ENCODE measurements at places on chromosomes 11 and 22. TPM values are rescaled to one million over a fixed set of nuclear protein-coding genes. Genes with fewer than 3 reads are reported as not detected.

The FHIP1B gene
- total RNA-seq, result 16.7 TPM

The FKBP2 gene
- total RNA-seq, result 33.5 TPM

GRCh38 chr22:29901354-29901753, 18.4 kb downstream of the MTMR3 start:
- no peak for DNase-seq

- DNase-seq, result no peak
Observed at GRCh38 chr11:107733518-107733917, 21.7 kb upstream of the SLN start.
